ENCODE measurements at places on chromosomes 16 and 17. TPM values are rescaled to one million over a fixed set of nuclear protein-coding genes. Genes with fewer than 3 reads are reported as not detected.

Gene IQCK
- 5.7 TPM for total RNA-seq

Gene CPNE7
- 16.5 TPM for total RNA-seq

Gene SPNS3
- total RNA-seq = 4.7 TPM

Gene CD300LF
- not detected for total RNA-seq

Gene HIGD1B
- not detected for total RNA-seq

Gene DRC3
- 0.78 TPM for total RNA-seq

Gene PROCA1
- 3.8 TPM for total RNA-seq

Gene SOST
- not detected for total RNA-seq

All from HT-29 (cell line).